ENCODE measurements at places on chromosomes 3 and 15. TPM values are rescaled to one million over a fixed set of nuclear protein-coding genes. Genes with fewer than 3 reads are reported as not detected.

The SLC2A2 gene
- total RNA-seq: not detected

The ARPC4 gene
- 212 TPM for total RNA-seq

The EPHA3 gene
- 0.34 TPM for total RNA-seq

The SLC35G2 gene
- total RNA-seq: 9.5 TPM

The TM4SF1 gene
- 810 TPM for total RNA-seq

The IFT57 gene
- 20.1 TPM for total RNA-seq

The ZIC1 gene
- 0.06 TPM for total RNA-seq

The CTNNB1 gene
- total RNA-seq: 606 TPM

The HCN4 gene
- total RNA-seq: 0.06 TPM

The CHRM5 gene
- total RNA-seq: not detected

The P2RY12 gene
- total RNA-seq: not detected

The CYP11A1 gene
- not detected for total RNA-seq

The A4GNT gene
- not detected for total RNA-seq

The IGF1R gene
- 57.9 TPM for total RNA-seq

The SERINC4 gene
- not detected for total RNA-seq

The PPIP5K1 gene
- 10.8 TPM for total RNA-seq

The FBXO45 gene
- 10.2 TPM for total RNA-seq

The CALML4 gene
- 6.3 TPM for total RNA-seq
